Activated naive CD4-positive, alpha-beta T cell treated with anti-CD3 and anti-CD28 coated beads, Interleukin-2, amount 50 U/mL, for 16 hours (primary cell): ENCODE measurements at places on chromosomes 2 and 18.

- no peak for DNase-seq
These were observed 114.4 kb upstream of the CHRNA1 start for GRCh38 chr2:174878537-174879147.

DNA sequence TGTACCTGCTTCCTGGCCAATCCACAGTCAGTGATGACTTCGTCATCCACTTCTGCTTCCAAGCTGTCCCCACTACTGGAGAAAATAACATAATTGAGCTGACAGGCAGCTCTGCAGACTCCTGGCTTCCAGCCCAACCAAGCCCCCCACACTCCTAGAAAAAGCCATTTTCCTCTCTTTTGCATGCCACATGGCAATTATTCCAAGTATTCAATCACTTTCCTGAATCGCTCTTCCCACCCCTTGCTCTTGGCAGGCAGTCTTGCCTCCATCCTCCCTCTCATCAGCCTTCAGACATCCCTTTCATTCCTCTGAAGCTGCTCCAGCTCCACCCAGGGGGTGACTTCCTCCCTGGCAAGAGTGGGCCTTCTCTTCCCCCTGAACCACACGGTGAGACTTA, 14.3 kb upstream of the ST8SIA5 start:
- DNase-seq = no peak

GRCh38 chr2:168956392-168956791, 55.3 kb downstream of the G6PC2 start:
- no peak for DNase-seq

- DNase-seq = no peak
These were observed 149.2 kb upstream of the NOSTRIN start for GRCh38 chr2:168652997-168653921.

DNA sequence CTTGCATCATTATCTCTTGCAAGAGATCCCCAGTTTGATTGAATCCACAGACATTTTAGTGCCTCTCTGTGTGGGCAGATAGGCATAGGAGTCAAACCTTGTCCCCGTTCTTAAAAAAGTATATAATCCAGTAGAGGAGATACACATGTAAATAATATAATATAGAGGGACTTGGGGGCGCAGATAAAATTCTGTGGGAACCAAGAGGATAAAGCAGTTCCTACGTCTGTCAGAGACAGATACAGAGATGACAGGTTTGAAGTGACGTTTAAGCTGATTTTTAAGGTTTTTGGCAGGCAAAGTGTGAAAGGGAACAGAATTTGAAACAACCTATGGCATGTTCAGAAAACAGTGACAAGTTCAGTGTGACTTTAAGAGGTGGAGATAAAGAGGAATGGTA, 63.1 kb downstream of the CAB39 start:
- no peak for DNase-seq

DNA sequence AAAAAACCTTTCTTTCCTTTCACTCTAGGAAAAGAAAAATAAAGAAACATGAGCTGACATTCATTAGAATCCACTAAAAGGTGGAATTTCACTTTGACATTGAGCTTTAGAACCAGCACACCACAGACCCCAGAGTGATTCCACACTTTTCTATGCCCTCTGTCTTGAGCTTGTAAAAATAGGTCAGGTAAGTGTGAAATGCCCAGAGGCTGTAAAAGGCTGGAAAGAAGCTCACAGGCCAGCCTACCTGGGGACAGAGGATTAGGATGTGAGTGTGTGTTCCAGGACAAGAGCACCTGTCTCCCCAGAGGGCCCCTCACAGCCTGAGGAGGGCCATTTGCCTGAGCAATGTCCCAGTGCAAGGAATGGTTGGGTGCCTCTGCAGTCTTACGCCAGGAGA, 56.3 kb upstream of the MYO3B start:
- DNase-seq = no peak

DNA sequence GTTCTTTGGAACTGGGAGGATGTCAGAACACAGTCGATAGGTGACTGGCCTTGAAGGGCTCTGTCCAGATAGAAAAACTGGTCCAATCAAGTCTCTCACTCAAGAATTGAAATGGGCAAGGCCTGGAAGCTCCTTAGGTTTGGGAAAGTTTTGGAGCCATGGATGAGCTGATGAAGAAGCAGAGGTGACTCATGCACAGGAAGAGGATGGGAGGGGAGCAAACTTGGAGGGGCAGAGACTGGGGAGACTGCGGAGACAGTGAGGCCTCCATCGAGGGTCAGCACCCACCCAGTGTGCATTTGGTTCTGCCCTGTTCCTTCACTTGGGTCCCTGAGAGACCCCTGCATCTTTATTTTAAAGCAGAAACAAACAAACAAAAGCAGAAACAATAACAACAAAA, 41.1 kb downstream of the SOWAHC start:
- no peak for DNase-seq

GRCh38 chr2:237236188-237236587, 150.5 kb downstream of the COPS8 start:
- DNase-seq = no peak

DNA sequence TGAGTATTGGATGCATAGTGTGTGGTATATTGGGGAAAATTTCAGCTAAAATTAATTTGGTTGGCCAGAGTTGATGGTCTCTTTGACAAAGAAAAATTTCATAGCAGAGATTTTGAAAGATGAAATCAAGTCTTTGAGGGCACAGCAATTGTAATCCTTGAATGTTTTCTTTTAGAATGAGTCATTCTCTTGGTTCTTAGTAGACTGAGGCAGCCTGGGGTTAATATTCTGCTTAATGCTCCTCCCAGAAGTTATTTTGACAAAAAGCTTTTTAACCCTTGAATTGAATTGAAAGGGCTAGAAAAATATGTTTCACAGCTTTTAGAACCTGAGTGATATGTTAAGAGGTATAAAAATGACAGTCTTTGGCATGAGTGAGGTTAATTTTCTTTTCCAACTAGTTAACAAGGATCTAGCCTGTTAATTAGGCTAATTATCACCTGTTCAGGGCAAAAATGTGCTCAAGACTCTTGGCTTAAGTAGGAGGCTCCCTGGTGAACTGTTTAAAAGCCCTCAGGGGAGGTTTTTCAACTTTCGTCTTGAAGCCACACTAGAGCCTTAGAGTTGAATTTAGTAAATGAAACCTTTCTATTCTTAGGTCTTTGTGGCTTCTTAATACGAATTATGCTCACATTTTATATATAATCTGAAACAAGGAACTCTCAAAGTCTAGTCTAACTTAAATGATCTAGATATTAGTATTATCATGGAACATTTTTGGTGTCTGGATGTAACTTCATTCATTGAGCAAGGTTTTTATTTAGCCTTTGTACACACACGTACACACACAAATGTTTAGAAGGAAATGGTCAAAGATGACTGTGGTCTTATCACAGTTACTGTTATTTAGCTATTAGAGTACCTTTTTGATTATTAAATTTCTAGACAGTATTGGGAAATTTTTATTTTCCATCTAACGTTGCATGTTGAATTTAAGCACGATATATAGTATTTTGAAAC, 272.5 kb downstream of the ZNF407 start:
- DNase-seq = no peak

GRCh38 chr2:12177455-12178288, 431.2 kb downstream of the LPIN1 start:
- DNase-seq = no peak

GRCh38 chr2:161131074-161131680, 29.1 kb upstream of the TANK start:
- DNase-seq = no peak
